ENCODE measurements at places on chromosomes 7 and 10.

- DNase-seq: no peak
Observed at GRCh38 chr7:130881091-130881798, 147.2 kb upstream of the KLF14 start.

GRCh38 chr7:111083413-111083812 is 7.5 kb upstream of the LRRN3 start:
- DNase-seq: no peak

DNA sequence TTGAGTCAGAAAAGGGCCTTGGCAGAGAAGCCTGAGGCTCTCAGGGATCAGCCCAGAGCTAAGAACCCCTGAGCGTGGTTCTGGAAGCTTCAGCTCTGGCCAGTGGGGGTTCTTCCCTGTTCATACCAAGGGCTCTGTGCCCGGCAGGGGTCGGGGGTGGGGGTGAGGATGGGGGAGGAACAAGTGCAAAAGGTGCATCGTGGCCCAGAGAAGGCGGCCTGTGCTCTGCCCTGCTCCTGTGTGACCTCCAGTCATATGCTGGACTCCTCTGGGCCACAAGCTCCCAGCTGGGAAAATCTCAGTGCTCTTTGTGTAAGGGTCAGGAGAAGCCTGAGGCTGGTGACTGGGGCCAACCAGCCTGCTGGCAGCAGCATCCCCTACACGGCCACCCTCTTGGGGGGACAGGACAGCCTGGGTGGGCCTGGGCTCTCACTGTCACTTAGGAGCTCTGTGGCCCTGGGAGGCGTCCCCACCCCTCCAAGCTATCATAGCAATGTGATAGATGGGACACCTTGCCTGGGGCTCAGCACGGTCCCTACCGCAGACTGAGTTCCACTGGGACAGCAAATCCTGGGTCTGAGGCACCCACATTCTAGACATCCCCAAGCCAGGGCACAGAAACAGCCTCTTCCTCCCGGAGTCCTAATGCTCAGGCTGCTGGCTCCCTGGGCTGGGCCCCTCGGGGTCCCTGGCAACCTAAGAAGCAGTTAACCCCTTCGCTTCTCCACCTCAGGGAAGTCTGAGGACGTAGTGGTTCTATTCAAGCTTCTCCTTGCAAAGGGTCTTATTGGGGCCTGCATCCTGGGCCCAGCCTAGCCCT is 2.5 kb downstream of the MMRN2 start:
- DNase-seq: no peak

DNA sequence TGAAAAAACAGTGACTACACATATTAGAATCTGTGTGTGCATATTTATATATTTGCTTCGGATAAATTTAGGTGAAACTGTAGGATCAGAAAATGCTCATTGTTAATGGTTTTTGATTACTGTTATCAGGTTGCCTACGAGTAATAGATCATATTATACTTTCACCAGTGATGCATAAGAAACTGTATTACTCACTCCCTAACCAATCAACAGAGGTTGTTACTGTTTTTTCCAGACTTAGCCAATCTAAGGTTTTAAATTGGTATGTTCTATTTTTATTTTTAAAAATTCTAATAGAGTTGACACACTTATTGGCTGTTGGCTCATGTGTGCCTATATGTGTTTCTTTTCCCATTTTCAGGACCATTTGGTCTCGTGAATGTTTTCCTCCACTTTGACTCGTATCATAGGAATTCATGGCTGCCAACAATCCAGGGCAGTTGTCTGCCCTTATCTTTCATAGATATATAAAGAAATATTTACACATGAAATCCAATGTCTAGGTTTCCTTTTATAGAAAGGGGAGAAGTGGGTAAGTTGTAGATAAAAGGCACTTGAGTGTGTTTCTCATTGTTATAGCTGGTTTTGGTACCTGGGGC is 59.2 kb downstream of the ANLN start:
- no peak for DNase-seq

DNA sequence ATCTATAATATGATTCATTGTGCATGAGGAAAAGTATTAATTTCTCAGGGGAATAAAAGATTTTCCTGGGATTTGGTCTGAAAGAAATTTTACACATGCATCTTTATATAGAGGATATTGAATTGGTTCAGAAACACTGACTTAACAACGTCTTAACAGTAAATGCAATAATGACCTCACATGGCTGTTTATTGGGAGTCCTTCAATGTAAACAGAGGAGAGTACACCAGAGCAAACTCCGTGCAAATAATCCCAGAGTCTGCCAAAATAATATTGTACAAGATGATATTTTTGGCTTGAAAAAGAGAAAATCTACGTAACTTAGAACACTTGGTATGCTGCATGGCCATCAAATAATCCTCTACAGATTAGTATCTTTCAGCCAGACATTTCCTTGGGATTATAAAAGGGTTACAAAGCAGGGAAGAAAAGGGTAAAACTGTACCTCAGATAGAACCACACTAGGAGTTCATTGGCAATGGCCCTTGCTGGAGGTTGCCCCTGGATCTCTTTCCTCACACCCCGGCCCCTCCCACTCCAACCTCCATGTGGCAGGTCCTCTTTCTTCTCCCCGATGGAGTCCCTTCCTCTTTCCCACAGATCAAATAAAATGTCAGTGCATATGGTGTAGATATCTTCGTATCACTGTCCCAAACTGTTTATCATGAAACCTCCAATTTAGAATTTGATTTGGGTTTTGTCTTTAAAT is 196.4 kb downstream of the EVX1 start:
- DNase-seq: no peak

- no peak for DNase-seq
Observed at GRCh38 chr10:109914966-109915365, 8.3 kb downstream of the XPNPEP1 start.

DNA sequence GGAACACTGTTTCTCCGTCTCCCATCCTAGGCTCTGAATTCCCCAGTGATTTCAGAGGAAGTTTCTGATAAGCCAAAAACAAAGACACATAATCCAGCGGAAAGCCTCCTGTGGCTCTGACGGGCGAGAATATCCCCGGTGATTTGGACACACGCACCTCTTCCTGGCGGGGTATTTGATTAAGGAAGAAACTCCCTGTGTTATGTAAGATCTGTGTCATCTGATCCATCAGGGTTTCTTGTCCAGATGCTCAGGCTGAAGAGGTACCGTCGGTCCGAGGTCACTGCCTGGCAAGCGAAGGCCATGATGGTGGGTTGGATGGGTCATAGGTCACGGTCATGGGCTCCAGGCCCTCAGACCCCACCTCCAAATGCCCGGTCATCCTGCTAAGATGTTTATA is 39.6 kb upstream of the DNAJB6 start:
- DNase-seq: no peak

DNA sequence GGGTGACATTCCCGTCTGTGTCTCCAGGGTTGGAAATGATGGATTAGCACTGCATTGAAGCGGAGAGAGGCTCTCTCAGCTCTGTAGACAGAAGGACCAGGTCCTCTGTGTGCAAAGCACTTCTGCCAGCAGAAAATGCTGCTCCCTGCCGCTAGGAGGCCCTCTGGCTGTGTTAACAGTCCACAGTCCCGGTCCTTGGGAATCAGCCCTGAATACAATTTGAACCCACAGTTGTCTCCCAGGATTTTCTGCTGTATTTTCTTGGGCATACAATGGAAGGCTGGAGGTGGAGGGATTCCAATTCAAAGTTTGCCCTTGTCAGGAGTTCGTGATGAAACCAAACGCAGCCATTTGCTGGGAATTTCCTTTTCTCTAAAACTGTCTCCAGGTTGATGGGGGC is 205.2 kb downstream of the GLRX3 start:
- no peak for DNase-seq

- DNase-seq: no peak
Observed at GRCh38 chr10:33878238-33878786, 543.8 kb upstream of the NRP1 start.

DNA sequence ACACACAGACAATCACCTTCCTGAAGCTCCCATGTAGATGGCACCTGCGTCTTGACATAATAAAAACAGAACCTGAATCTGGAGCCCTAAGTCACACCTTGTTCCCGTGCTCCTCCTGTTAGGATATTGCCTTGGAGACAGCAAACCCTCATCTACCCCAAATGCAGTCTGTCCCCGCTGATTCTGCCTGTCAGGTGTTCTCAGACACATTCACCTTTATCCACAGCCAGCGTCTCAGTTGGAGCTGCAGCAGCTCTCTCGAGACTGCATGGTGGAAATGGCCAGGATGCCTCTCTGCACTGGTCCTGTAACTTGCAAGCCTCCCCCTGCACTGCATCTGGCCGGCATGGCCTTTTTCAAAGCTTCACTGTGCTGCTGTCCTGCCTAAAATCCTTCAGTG is 218.0 kb upstream of the ZNF32 start:
- DNase-seq: no peak

DNA sequence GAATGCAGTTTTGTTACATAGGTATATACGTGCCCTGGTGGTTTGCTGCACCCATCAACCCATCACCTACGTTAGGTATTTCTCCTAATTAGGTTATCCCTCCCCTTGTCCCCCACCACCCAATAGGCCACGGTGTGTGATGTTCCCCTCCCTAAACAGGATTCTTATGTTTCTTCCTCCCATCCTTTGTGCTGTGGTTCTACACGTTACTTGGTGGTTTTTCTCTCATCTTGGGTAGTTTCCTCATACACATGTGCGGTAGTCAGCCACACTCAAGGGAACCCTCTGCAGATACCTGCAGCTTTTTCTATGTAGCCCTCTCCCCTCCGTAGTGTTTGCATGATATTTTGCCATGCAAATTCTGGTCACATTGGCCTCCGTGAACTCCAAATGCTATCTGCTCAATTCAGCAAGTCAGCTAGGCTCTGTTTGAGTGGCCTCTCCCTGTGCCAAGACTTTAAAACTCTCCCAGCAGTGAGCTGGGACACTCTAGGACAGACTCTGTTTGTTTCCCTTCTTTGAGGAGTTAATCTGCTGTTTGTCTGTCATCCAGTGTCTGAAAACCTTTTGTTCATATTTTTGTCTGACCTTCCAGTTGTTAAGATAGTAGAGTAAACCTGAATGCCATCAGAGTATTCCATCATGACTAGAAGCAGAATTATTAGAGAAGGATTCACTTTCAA is 41.0 kb downstream of the RABGEF1 start:
- no peak for DNase-seq

GRCh38 chr7:29971566-29972314 is 17.9 kb downstream of the SCRN1 start:
- no peak for DNase-seq

DNA sequence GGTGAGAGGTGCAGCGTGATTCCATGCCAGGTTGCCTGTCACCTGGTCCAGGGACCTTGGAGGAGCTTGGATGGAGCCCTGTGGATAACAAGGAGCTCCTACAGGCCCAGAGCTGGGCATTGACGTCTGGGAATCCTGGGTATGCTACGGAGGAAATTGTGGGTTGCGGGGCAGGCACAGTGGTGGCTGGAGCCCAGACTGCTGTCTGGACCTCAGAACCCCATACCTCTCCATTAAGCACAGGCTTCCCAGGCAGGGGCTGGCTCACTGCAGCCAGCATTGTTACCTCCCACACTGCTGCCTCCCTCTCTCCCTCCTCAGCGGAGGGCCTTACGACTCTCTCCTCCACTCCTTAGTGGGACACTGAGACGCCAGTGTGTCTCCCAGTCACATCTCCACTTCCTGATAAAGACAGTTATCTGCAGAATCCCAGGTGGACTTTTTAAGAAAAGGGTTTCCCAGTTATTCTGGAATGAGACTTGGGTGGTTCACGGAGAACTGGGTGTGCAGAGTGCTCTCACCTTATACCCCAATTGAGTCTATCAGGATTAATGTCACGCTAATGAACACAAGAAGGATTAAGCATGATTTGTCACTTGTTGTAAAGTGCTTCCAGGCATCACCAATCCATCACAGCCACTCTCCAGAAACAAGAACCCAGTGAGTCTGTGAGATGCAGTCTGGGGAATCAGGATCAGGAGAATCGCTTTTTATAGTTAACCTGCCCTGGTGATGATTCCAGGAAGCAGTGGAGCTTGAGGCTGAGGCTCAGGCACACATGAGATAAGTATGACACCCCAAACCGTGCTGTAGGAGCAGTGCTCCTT is 309.4 kb downstream of the RPS24 start:
- DNase-seq: no peak

DNA sequence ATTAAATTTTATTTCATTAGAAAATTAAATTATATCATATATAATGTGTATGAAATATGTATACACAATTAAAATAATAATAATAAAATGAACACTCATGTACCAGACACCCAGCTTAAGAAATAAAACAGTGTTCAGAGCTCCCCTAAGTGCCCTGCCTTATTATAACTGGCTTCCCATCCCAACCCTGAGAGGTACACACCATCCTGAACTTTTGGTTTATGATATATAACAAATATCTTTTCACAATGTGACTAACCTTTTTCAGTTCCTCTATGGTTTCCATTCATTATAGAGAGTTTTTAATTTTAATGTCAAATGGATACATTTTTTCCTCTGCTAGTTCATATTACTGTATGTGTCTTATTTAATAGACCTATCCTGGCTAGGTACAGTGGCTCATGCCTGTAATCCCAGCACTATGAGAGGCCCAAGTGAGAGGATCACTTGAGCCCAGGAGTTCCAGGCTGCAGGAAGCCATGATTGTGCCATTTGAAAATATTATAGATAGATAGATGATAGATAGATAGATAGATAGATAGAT is 24.0 kb upstream of the STEAP2 start:
- DNase-seq: no peak

DNA sequence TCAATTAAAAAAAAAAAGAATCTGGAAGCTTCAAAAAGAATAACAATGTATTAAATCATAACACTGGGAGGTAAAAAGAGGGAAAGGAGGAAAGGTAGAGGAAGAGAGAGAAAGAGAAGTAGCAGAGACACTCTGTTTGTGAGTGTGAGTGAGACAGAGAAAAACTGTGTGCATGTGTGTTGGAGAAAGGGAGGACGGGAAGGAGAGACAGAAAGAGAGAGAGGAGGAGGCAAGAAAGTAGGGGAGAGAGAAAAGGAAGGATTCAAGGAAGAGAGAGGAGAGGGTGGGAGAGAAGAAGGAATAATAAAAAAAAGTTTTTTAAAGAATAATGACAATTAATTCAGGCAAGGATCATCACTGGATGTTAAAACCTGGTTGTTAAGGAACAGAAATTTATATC is 77.9 kb downstream of the RNLS start:
- DNase-seq: no peak
